Ecto neural progenitor cell (in vitro differentiated cells): ENCODE measurements at places on chromosomes 13 and 19.

GRCh38 chr19:31214997-31215396 is 134.2 kb downstream of the TSHZ3 start:
- DNase-seq, result no peak

DNA sequence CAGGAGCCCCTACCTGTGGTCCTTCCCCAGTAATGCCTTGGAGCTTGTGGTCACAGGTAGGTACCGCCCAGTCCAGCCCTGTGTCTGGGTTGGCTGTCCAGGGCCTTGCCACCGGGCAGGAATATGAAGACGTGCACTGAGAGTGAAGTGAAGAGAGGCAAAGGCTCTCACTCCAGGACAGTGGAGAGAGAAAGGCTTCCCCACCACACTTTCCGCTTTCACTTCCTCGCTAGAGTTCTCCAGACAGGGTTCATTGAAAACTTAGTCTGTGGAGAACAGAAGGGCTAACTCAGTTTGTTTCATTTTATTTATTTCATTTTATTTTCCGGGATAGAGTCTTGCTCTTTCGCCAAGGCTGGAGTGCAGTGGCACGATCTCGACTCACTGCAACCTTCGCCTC is 14.2 kb downstream of the FCAR start:
- no peak for DNase-seq

DNA sequence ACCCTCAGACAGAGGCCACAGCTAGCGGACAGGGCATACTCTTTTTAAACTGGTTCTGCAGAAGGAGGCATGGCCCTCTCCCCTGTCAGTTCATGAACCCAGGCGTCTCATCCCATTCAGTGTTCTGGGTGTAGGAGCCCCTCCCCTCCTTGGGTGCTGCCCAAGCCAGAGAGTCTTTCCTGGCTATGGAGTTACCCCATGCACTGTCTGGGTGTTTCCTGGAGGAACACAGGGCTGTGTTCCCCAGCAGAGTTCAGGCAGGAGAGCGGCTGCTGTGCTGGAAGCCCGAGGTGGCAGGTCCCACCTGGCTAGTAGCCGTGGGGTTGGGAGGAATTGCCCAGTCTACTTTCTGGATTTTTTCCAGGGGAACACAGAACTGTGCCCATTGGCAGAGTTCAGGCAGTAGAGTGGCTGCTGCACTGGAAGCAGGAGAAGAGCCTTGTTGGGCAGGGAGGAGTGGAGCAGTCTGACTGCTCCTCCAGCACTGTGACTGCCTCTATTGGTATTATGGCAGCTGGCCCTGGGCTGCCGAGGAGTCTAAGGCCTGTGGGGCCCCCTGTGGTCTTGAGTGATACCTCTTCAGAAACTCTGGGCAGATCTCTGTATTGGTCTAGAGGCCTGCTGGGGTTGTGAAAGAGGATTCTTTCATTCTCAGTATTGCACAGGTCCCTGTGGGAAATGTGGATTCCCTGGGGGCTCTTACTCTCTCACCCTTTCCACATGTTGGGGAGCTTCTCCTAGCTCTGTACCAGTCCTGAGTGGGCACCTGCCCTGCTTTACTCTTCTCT is 168.3 kb downstream of the PCDH20 start:
- DNase-seq, result peak; percentile 48

- DNase-seq, result no peak
Measured at GRCh38 chr13:109819874-109820273, 33.5 kb upstream of the IRS2 start.

- DNase-seq, result peak; percentile 70
Measured at GRCh38 chr19:31054430-31054829, 294.8 kb downstream of the TSHZ3 start.

GRCh38 chr13:53301449-53301848 is 272.8 kb downstream of the OLFM4 start:
- DNase-seq, result no peak

- DNase-seq, result no peak
Measured at GRCh38 chr19:19422156-19422555, 16.7 kb downstream of the GATAD2A start.

DNA sequence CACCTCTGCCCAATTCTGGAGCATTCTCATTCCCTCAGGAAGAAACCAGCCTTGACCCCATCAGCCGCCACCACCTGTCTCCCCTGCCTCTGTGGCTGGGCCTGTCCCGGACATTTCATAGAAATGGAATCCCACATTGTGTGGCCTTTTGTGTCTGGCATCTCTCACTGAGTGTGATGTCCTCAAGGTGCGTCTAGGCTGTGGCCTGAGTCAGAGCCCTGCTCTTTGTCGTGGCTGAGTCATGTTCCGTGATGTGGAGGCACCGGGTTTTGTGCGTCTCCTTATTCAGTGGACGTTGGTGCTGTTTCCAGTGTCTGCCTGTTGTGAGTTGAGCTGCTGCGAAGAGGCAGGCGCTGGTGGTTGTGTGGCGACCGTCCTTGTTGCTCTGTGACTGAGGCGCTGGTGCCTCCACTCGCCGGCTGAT is 3.5 kb downstream of the FZR1 start:
- DNase-seq, result no peak

GRCh38 chr13:55569082-55569481 is 1571.6 kb upstream of the PRR20A start:
- no peak for DNase-seq

GRCh38 chr13:43905435-43906031 is 25.8 kb downstream of the LACC1 start:
- DNase-seq, result no peak

GRCh38 chr13:113926951-113927660 is 46.8 kb downstream of the C13orf46 start:
- DNase-seq, result peak; percentile 25

DNA sequence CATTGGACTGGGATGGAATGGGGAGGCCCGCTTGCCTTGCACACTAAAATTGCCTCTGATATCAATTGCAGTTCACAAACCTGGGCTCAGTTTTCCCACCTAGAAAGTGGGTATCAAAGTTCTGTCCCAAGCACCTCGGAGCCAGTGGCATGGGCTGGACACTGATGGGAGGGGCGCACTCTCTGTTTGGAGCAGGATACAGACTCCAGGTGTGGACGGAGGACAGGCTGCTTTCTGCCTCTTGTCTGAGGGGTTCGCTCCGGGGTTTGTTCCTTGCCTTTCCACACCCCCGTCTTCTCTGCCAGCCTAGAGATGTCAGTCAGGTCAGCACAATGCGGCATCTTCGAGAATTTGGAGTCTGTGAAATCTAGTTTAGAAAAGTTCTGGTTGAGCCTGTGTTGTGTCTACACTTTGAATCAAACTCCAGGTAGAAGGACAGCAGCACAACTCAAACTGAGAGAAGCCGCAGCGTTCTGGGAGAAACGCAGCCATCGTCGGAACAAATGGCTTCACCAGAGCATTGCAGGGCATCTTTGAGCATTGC is 141.9 kb downstream of the TEX29 start:
- peak; percentile 22 for DNase-seq

DNA sequence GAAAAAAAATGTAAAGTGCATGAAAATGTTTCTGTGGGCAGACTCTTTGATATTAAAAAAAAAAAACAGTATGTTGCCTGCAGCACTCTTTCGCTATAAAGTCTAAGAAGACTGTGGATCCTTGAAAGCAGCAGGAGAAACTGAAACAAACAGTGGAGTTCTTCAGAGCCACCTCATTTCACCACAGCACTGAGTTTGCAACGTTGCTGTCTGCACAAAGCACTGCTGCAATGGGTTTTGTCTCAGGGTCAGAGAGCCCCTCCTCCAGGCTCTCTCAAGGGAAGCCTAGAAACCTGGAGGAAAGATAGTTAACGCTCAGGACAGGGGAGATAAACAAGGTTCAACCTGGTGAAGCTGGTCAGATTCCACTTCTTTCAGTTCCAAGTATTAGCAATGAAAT is 248.7 kb downstream of the EFNB2 start:
- no peak for DNase-seq

GRCh38 chr13:73835138-73835721 is 299.0 kb downstream of the KLF12 start:
- no peak for DNase-seq

- DNase-seq, result no peak
Measured at GRCh38 chr13:114102521-114103288, 29.7 kb downstream of the RASA3 start.

- no peak for DNase-seq
Measured at GRCh38 chr13:66634384-66634783, 595.8 kb downstream of the PCDH9 start.

GRCh38 chr13:39410096-39410901 is 192.7 kb downstream of the LHFPL6 start:
- no peak for DNase-seq

- no peak for DNase-seq
Measured at GRCh38 chr13:81021284-81021840, 680.4 kb upstream of the SPRY2 start.

GRCh38 chr13:72884101-72884500 is 102.2 kb downstream of the PIBF1 start:
- DNase-seq, result no peak

DNA sequence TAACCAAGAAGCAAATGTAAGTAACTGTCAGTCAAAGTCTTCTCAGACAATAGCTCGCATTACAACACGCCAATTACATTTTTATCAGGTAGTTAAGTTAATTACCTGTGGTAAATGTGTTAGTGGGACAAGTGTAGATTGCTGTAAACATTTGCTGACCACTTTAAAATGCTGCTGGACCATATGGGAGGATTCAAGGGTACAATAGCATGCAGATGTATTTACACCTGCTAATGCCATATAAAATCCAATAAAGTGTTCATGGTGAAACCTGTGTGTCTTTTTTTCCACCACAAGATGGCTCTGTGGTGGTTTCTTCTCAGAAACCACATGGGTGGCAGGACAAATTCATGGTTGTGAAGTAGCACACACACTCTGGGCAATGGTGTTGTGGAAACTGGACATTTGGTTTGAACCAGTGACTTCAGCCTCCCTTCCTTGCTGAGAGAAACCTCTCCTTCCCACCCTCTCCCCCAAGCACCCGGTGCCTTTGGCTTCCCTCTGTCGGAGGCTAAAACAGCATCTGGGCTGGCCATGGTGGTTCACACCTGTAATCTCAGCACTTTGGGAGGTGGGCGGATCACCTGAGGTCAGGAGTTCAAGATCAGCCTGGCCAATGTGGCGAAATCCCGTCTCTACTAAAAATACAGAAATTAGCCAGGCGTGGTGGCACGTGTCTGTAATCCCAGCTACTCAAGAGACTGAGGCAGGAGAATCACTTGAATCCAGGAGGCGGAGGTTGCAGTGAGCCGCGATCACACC is 18.1 kb upstream of the GTF3A start:
- DNase-seq, result no peak

DNA sequence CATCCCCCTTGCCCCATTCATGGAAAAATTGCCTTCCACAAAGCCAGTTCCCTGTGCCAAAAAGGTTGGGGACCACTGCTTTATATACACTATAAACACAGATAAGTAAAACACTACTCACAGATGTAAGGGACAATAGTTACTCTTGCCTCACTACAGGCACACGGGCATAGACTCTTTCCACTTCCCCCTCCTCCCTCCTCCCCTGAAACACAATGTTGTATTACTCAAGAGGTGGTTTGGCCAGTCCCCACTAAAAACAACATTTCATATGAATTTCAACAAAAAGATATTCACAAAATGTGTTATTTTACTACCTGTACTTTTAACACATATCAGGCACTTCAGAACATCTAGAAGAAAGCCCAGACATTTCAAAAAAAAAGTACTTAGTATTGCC is 45.1 kb downstream of the EPSTI1 start:
- no peak for DNase-seq

DNA sequence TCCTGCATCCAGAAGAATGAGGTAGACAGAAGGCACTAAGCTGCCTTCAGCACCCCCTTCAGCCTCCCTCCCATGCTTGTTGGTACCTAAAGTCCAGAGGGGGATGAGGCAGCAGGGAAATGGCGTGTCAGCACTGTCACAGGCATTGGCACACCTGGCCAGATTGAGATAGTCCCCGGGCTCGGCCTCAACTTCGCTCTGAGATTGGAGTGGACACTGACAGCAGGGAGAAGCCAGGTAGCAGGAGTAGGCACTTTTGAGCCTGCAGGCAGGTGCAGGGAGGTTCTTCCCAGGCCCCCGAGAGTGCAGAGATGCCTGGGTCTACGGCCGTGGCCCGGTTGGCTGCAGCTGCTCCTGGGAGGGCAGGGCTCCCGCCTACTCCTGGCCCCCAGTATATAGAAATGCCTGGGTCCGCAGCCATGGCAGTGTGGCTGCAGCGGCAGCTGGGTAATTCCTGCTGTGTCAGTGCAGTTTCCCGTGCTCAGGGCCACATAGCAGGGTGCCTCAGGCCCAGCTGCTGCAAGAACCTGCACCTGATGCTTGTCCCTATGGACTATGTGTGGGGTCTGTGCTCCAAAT is 160.3 kb downstream of the SLITRK6 start:
- no peak for DNase-seq

- DNase-seq, result no peak
Measured at GRCh38 chr19:29665826-29666577, 741 bp downstream of the PLEKHF1 start.

- DNase-seq, result no peak
Measured at GRCh38 chr13:20776751-20777150, 3.0 kb upstream of the EEF1AKMT1 start.

DNA sequence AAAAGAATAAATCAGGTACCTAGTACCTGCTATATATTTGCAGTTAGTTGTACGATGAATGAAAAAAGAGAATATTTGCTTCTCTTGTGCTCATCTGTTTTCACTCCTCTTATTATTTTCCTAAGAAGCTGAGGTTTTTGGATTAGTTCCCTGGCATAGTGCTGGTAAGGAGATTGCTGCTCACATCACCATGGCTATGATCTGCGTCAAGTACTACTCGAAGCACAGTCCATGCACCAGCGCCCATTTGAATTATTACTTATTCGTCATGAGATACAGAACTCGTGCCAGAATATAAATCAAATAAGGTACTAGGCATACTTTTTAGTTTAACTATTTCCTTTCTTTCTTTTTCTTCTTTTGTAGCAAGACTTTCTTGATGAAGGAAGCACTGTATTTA is 7.1 kb downstream of the SERTM1 start:
- DNase-seq, result no peak

GRCh38 chr13:59501004-59501403 is 662.7 kb downstream of the DIAPH3 start:
- DNase-seq, result no peak

DNA sequence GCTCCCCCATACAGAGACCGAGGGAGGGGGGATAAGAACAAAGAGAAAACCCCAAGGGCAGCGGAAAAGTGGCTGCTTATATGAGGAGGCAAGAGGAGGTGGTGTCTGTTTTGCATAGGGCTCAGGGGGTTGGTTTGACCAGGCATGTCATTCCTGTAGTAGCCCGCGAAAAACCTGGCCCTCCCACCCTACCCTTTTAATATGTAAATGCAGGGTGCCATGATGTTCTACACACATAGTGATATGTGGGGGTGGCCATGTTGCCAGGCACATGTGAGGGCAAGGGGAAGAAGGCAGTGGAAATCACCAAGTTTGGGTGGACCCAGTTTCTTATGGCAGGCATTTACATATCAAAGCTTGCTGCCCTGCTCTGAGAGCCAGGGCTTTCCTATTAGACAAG is 203.5 kb upstream of the UBL3 start:
- no peak for DNase-seq

DNA sequence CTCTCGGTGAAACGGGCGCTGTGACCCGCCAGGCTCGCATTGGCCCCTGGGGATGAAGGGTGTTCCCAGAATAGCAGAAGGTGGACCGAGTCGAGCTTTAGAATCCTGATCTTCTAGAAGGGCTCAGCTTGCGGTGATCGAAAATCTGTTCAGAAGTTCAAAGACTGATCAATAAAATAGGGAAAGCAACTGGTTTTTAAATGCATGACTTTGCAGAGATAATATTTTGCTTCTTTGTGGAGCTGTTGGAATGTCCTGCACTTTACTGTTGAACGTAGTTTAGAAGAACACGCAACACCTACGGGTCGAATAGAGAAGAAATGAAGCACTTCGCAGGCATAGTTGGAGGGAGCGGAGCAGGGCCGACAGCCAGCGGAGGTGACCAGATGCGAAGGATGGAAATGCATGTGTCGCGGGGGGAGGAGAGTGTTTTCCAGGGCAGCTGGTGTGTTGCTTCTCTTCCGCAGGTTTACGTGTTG is 766 bp downstream of the CEBPG start:
- DNase-seq, result no peak
